ENCODE measurements at places on chromosomes 1 and 21.
A peak's percentile ranks its signal among the peaks of the same experiment; 100 is the strongest.

DNA sequence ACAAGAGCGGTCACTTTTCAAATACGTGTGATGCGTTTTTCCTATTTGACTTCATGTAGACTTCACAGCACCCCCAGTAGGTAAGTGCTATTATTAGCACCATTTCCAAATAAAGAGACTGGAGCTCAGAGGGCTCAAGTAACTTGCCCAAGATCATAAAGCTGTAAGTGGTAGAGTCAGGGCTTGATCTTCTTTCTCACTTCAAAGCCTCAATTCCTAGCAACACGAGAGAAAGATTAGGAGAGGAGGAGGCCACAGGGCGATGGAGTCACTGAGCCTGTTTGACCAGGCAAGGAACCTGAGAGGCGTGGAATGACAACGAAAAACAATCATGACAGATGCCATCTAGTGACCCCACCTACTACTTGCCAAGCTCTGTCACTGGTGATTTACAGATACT lies 181.0 kb downstream of the FOXD2 start:
- no peak for DNase-seq

GRCh38 chr1:86416343-86416742 lies 7.6 kb upstream of the CLCA2 start:
- peak; percentile 26 for DNase-seq

GRCh38 chr1:54996869-54997710 lies 1.6 kb upstream of the BSND start:
- DNase-seq: no peak

DNA sequence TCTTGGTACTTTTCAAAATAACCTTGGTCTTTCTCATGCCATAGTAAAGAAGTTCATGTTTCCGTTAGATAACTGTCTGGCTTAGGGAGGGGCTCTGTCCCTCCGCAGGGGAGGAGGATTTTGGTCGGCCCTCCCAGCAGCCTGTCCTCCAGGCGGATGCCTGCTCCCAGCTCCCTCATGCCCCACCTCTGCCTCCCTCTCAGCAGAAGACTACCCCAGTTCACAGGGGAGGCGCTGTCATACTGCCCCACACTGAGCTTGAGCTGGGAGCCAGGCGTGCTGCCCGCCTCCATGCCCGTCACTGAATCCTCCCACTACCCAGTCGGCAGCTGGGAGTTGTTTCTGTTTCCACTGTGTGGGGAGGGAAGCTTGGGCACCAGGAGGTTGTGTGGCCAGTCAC lies 127.3 kb downstream of the CAMTA1 start:
- DNase-seq: no peak

GRCh38 chr1:210434223-210434622 lies 105.5 kb downstream of the HHAT start:
- no peak for DNase-seq

- no peak for DNase-seq
Measured at GRCh38 chr1:221727146-221728036, 14.5 kb downstream of the DUSP10 start.

DNA sequence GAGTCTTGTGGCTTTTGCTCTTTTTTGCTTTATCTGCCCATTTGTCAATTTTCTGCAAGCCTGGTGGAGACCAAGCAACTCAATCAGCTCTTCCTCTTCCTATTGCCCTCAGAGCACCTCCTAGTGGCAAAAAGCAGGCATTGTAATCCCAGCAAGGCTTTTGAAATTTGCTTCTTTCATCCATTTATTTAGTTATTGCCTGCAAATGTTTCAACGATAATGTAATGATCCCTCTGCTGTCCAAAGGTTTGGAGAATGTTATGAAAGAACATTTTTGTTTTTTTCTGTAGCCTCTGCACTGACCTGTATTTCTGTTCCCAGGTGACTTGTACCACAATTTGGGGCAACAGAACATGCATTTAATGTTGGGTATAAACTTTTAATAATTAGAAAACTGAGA lies 127.8 kb downstream of the GABPA start:
- no peak for DNase-seq

DNA sequence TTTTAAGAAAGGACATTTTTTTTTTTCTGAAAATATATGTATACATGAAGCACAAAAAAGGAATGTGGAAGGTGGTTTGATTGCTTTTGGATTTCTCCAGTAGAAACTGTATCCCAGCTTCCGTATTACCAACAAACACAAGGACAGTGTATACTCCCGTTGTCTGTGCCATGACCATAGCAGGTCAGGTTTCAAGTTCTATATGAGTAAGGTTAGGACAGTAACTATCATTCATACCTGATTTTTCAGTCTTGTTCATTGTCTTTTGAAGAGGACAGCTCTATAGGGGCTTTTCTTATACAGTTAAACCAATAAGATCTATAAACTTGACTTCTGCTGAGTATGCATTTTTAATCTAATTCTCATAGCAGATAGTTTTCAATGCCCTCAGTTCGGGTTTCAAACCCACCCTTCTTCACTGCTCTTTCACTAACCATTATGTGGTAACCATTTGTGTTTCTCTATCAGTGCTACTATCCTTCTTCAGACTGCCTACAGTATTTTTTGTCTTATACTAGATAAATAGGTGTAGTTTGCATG lies 19.6 kb downstream of the UBAP2L start:
- no peak for DNase-seq

GRCh38 chr1:110612060-110612745 lies 6.0 kb upstream of the KCNA2 start:
- no peak for DNase-seq

DNA sequence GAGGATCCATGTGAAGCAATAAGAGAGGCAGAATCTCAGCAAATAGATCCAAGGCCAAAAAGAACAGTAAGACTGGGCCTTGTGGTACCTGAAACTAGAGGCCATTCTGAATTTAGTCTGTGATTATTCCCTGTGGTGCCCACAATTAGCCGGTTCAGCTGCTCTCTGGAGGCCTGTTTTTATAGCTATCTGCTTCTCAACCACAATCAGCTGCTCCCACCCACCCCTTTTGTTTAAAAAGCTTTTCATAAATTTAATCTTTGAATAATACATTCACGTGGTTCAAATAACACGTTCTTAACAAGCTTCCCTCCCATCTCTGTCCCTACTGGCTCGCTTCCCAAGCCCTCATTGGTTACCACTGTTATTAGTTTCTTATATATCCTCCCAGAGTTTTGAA lies 18.0 kb downstream of the UBE2T start:
- peak; percentile 34 for DNase-seq

DNA sequence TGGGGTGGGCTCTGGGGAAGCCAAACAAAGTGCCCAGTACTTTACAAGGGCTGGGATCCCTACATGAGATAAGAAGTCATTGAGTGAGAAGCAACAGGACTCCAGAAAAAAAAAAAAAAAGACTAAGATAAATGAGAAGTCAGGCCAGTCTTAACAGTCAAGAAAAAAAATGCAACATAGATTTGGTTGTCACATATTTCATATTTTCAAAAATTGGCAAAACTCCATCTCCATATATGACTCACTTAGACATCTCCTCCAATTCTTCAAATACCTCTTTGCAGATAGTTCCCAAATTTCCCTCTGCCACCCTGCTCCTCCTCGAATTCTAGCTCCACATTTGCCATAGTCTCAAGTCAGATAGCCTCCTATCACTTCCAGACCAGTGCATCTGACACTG lies 20.9 kb upstream of the SIPA1L2 start:
- no peak for DNase-seq

DNA sequence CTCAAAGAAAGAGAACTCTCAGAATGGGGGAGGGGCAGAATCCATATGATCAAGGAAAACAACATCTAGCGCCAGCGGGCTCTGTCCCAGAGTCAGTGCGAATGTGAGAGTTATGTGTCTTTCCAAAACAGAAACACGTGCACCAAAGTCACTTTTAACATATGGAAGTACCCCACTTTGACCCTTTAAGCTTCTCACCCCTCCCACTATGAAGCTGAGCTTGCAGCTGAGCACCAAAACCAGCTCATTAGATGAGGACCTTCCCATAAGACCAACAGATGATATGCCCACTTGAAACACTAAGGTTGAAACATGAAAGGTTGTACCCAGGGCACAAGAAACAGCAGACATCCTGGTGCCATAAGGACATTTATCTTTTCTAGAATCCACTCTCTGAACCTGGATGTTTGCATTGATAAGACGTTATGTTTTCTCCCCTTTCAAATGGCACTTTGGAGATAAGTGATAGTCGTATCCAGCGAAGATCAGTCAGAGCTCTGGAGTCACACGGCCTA lies 171.0 kb downstream of the TGFBR3 start:
- DNase-seq: no peak

GRCh38 chr21:25509862-25510261 lies 97.4 kb downstream of the MRPL39 start:
- no peak for DNase-seq

GRCh38 chr21:15667010-15667409 lies 62.8 kb upstream of the USP25 start:
- DNase-seq: no peak

GRCh38 chr21:46025113-46025770 lies 43.7 kb downstream of the COL6A1 start:
- DNase-seq: no peak

DNA sequence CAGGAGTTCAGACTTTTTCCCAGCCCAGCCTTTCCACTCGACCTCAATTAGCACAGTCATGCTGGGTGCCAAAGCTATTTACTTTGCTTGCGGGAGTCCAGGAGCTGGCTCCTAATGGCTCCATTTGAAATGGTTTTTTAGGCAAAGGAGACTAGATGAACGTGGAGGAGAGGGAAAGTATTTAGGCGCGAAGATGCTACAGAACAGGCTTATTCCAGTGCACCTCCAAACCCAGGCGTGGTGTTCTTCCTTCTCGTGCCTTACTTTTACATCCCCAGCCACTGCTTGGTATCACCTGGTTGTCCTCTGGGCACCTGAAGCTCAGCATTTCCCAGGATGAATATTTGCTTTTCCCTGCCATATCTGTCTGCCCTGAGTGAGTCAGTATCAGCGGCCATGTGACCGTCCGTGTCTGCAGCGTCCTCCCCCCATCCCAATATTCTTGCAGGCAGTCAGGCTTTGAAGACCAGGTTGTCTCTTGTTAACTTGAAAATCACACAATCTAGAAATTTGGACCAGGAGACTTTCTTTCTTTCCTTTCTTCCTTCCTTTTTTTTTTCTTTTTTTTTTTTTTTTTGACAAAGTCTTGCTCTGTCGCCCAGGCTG lies 198.5 kb downstream of the DYRK1A start:
- no peak for DNase-seq

Measured in NCI-H2227 treated with DMSO at 0.1 percent for 48 hours (cell line).